Stomach (tissue), 19 donors: ENCODE measurements at places on chromosomes 11 and 22. TPM values are rescaled to one million over a fixed set of nuclear protein-coding genes. Genes with fewer than 3 reads are reported as not detected.

GRCh38 chr22:38260761-38261681 is 11.8 kb downstream of the TMEM184B start:
- no peak overlapping the region for H3K4me3 ChIP-seq
- H3K27ac ChIP-seq: peak overlapping the region; percentile 87
- peaks cover 63% of the 10 kb centered on the region for H3K4me1 ChIP-seq
- DNase-seq: no peak
- no peaks in the 10 kb centered on the region for H3K36me3 ChIP-seq

Gene SCN2B
- 0.29 TPM for total RNA-seq

DNA sequence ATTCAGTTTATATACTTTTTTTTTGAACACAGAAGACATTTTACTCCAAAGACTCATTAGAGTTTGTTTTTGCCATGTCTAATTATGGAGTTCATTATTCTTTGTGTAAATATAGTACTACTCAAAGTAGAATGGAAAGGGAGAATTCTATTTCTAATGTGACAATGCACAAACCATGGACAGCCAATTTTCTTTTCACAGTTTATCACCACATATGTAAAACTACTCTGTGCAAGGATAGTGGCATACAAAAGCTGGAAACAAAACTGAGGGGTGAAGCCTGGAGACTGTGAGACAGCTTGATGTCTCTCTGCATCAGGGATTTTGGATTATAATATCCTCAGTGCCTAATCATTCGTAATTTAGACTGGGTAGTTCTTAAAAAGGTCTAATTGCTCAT is 75.5 kb downstream of the LUZP2 start:
- H3K36me3 ChIP-seq: no peaks in the 10 kb centered on the region
- no peak overlapping the region for H3K27ac ChIP-seq
- no peaks in the 10 kb centered on the region for H3K4me1 ChIP-seq
- no peak for DNase-seq

- no peaks in the 10 kb centered on the region for H3K36me3 ChIP-seq
- peak; percentile 96 for DNase-seq
- H3K27ac ChIP-seq: peak within 1 kb of the TSS; percentile 84
- H3K27me3 ChIP-seq: peaks cover 48% of the 10 kb centered on the region
- peak within 1 kb of the TSS; percentile 83 for H3K4me3 ChIP-seq
These were observed at the start of gene SLC29A2 for GRCh38 chr11:66371627-66372415. TSS of gene SLC29A2 (minus strand) at chr11:66371760. CDS start at chr11:66371591, 169 bp downstream.

DNA sequence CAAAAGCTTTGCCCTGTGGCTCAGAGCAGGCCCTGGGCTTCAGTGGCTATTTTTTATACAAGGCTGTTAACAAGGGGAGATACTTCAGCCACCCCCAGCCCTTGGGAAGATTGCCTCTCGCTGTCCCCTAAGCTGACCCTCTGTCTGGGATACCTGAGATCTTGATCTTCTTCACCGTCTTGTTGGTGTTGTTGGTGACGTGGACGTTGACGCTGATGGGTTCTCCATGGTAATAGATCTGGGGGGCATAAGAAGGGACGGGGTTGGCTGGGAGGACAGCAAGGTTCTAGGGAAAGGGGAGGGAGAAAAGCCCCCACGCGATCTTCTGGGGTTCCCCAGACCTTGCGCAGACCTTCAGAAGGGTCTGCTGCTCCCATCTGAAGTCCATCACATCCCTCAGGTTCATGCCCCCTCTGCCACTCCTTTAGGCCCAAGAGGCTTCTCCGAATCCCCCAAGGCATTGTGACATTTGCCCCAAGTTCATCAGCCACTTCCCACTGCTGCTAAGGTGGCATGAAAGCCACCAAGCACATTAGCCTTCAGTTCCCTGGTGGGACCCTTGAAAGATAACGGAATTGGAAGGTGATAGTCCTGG is 36.7 kb downstream of the TPBGL start:
- no peak overlapping the region for H3K27ac ChIP-seq
- no peak for DNase-seq
- H3K4me3 ChIP-seq: no peak overlapping the region
- H3K36me3 ChIP-seq: peaks cover 100% of the 10 kb centered on the region
- H3K27me3 ChIP-seq: no peaks in the 10 kb centered on the region

- peaks cover 31% of the 10 kb centered on the region for H3K4me1 ChIP-seq
- no peak for DNase-seq
These were observed 34.7 kb downstream of the ADAMTS15 start for GRCh38 chr11:130483124-130483523.

GRCh38 chr22:32557444-32557843 is 82.8 kb downstream of the FBXO7 start:
- no peak for DNase-seq
- peak overlapping the region; percentile 7 for H3K27ac ChIP-seq
- no peak overlapping the region for H3K4me3 ChIP-seq
- no peaks in the 10 kb centered on the region for H3K27me3 ChIP-seq
- no peaks in the 10 kb centered on the region for H3K36me3 ChIP-seq

Gene MAFF
- total RNA-seq: 122 TPM

Gene ALX4
- not detected for total RNA-seq

DNA sequence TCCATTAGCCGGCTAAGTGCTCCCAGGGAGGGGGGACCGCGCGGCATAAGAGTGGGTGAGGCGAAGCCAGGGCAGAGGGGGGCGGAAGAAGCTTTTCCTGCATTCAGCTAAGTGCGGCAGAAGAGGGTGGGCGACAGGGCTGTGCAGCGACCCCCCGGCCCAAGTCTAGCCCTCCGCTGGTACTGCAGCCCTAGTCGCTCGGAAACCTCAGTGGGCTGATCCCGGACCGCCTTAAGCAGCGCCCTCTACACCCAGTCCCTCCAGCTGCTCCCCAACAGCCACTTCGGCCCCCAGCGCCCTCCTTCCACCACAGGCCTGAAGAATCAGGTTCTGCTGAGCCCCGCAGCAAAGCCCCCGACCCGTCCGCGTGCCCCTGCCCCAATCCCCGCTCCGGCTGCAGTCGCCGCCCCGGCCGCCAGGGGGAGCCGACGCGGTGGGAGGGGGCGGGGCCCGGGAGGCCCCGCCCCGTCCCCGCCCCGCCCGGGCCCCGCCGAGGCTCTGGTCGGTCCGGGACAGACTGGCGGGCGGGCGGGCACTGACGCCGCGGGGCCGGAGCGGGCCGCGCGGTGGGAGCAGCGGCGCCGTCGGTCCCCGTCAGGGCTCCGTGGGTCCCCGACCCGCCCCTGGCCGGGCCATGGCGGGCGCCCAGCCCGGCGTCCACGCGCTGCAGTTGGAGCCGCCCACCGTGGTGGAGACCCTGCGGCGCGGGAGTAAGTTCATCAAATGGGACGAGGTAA is at the start of gene PLCB3:
PLCB3 (plus strand) TSS at position 515 of the 737 bp plus-strand sequence; CDS start at position 635, 120 bp downstream.
- H3K27me3 ChIP-seq: no peaks in the 10 kb centered on the region
- peak within 1 kb of the TSS; percentile 78 for H3K27ac ChIP-seq
- peaks cover 49% of the 10 kb centered on the region for H3K4me1 ChIP-seq
- DNase-seq: peak; percentile 71
- peaks cover 20% of the 10 kb centered on the region for H3K36me3 ChIP-seq

DNA sequence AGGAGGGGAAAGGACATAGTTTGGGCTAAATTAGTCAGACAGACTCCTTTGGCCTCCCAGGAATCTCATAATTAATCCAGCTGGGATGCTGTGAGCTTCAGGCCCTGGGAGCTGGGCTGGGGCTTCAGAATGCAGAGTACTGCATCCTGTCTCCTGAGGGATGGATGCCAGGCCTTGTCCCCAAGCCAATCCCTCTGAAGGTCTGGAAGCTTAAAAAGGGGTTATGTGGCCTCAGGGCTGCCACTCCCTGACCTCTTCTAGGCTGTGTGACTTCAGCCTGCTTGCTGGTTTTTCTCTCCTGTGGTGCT is 6.9 kb upstream of the LRRC32 start:
- H3K36me3 ChIP-seq: no peaks in the 10 kb centered on the region
- H3K4me1 ChIP-seq: peaks cover 9% of the 10 kb centered on the region
- H3K27me3 ChIP-seq: no peaks in the 10 kb centered on the region
- H3K4me3 ChIP-seq: no peak overlapping the region

GRCh38 chr11:71131861-71132260 is 120.5 kb downstream of the SHANK2 start:
- H3K36me3 ChIP-seq: no peaks in the 10 kb centered on the region
- H3K27ac ChIP-seq: no peak overlapping the region
- H3K27me3 ChIP-seq: no peaks in the 10 kb centered on the region
- H3K4me1 ChIP-seq: no peaks in the 10 kb centered on the region
- no peak overlapping the region for H3K4me3 ChIP-seq

Gene CBLIF
- total RNA-seq: 2.9 TPM

DNA sequence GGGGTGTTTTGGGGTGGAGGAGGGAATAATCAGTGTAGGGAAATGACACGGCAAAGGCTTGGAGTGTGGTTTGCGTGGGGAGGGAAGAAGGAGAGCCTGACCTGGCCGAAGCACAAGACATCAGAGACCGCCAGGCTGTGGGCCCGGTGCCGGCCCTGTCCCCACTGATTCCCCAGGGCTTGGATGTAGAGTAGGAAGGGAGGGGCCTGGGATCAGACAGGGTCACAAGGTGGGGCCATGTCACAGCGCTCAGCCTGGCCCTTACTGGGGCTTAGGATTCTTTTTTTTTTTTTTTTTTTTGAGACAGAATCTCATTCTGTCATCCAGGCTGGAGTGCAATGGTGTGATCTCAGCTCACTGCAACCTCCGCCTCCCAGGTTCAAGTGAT is 9.8 kb downstream of the PICK1 start:
- no peaks in the 10 kb centered on the region for H3K27me3 ChIP-seq
- H3K4me3 ChIP-seq: no peak overlapping the region

DNA sequence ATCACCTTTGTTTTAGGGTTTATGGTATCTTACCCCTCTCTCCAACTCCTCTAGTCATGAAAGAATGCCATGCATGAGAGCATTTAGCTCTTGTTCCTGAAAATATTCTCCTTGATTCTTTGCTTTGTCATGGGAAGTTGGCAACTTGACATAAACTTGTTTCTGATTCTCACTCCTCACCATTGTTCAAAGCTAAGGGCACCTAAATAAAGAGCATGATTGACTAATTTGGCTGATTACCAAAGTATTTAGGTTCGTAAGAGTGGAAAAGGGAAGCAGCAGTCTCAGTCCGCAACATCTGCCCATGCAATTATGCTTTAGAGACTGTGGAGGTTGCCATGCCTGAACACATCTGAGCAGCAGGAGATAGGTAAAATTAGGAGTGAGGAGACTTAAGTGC is 26.4 kb downstream of the OR52K1 start:
- H3K36me3 ChIP-seq: no peaks in the 10 kb centered on the region
- no peak overlapping the region for H3K27ac ChIP-seq
- H3K27me3 ChIP-seq: no peaks in the 10 kb centered on the region
- H3K4me3 ChIP-seq: no peak overlapping the region
- no peak for DNase-seq
- H3K4me1 ChIP-seq: peaks cover 12% of the 10 kb centered on the region

- no peak for DNase-seq
- H3K4me1 ChIP-seq: peaks cover 20% of the 10 kb centered on the region
- H3K27ac ChIP-seq: no peak overlapping the region
- no peak overlapping the region for H3K4me3 ChIP-seq
- no peaks in the 10 kb centered on the region for H3K36me3 ChIP-seq
These were observed 30.7 kb downstream of the LRFN4 start for GRCh38 chr11:66887526-66887925.

DNA sequence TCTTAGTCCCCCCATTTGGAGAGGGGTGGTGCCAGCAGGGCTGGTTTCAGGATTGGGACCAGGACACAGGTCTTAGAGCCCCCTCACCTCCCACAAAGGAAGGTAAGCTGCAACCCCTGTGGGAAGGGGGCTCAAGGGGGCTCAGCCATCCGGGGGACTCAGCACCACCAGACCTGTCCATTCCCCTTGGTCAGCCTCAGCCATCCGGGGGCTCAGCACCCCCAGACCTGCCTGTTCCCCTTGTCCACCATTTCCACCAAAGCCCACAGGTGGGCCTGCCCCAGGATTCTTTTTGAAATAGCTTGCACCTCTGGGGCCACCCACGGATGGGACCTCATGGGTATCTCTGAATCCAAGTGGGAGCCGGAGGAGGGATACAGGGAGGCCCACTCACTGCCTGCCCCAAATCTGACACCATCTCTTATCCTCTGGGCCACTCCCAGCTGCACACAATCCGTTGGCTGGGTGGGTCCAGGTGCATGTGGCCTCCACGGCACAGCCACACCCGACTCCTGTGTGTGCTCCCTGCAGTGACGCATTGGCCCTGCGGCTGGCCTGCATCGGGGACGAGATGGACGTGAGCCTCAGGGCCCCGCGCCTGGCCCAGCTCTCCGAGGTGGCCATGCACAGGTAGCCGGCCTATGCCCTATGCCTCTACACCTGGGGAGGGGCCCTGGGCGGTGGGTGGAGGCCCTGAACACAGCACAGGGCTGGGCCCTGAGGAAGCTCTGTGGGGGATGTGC is 15.9 kb downstream of the MCAT start:
- H3K4me3 ChIP-seq: no peak overlapping the region
- H3K27me3 ChIP-seq: no peaks in the 10 kb centered on the region
- H3K4me1 ChIP-seq: peaks cover 64% of the 10 kb centered on the region
- peak; percentile 78 for DNase-seq

Gene SLC37A2
- not detected for total RNA-seq

GRCh38 chr11:1117992-1118391 is 39.8 kb upstream of the MUC5AC start:
- H3K36me3 ChIP-seq: no peaks in the 10 kb centered on the region
- H3K4me3 ChIP-seq: no peak overlapping the region
- peaks cover 5% of the 10 kb centered on the region for H3K4me1 ChIP-seq
- H3K27me3 ChIP-seq: peaks cover 49% of the 10 kb centered on the region
- no peak overlapping the region for H3K27ac ChIP-seq

GRCh38 chr11:11407065-11407762 is 54.2 kb upstream of the CSNK2A3 start:
- H3K27ac ChIP-seq: no peak overlapping the region
- H3K27me3 ChIP-seq: peaks cover 6% of the 10 kb centered on the region
- DNase-seq: no peak
- H3K4me3 ChIP-seq: no peak overlapping the region
- H3K4me1 ChIP-seq: peaks cover 46% of the 10 kb centered on the region

Gene TEX12
- not detected for total RNA-seq

- no peak overlapping the region for H3K27ac ChIP-seq
- H3K4me1 ChIP-seq: no peaks in the 10 kb centered on the region
- no peak overlapping the region for H3K4me3 ChIP-seq
- no peak for DNase-seq
- no peaks in the 10 kb centered on the region for H3K36me3 ChIP-seq
These were observed 582.3 kb upstream of the CHORDC1 start for GRCh38 chr11:90805172-90805571.

DNA sequence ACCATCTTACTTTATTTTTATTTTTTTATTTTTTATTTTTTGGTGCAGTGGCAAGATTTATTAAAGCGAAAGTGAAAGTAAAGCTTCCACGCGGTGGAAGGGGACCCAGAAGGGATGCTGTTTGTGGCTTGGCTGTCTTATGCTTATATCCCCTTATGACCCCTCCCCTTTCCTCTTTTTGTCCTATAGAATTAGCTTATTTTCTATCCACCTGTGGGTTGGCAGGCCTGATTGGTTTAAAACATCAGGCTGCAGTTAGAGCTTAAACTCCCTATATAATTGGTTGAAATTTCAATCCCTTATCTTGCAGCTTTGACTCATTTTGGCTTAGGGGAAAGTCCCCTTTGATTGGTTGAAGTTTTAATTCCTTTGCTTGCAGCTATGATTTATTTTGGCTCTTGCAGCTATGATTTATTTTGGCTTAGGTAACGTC is 50.5 kb downstream of the NNMT start:
- no peaks in the 10 kb centered on the region for H3K4me1 ChIP-seq
- no peak overlapping the region for H3K4me3 ChIP-seq
- H3K36me3 ChIP-seq: no peaks in the 10 kb centered on the region
- no peak overlapping the region for H3K27ac ChIP-seq
- H3K27me3 ChIP-seq: no peaks in the 10 kb centered on the region
